B cell (primary cell): ENCODE measurements at places on chromosomes 5 and 9. TPM values are rescaled to one million over a fixed set of nuclear protein-coding genes. Genes with fewer than 3 reads are reported as not detected.

OR1J2 gene
- not detected in 2 replicates for total RNA-seq

NPM1 gene
- total RNA-seq: 819 and 920 TPM in 2 replicates

RGP1 gene
- 42.3 and 44.3 TPM in 2 replicates for total RNA-seq

CARTPT gene
- total RNA-seq: not detected in 2 replicates

ARL10 gene
- total RNA-seq: 27.9 and 33.6 TPM in 2 replicates

PCSK5 gene
- total RNA-seq: 0.10 TPM in 1 of 2 replicates, not detected in the other

MCIDAS gene
- not detected in 2 replicates for total RNA-seq

ZCCHC9 gene
- total RNA-seq: 23.0 and 23.7 TPM in 2 replicates

CATSPER3 gene
- total RNA-seq: 0.79 and 2.7 TPM in 2 replicates

SLC6A19 gene
- total RNA-seq: not detected in 2 replicates

ARHGEF28 gene
- not detected in 2 replicates for total RNA-seq
